Left lung (tissue), 14 donors: ENCODE measurements at places on chromosomes 4 and X. TPM values are rescaled to one million over a fixed set of nuclear protein-coding genes. Genes with fewer than 3 reads are reported as not detected.
A peak's percentile ranks its signal among the peaks of the same experiment; 100 is the strongest.

Gene TLR6
- total RNA-seq: 18.1 TPM

Gene ZCCHC18
- total RNA-seq: 1.4 TPM

Gene ART3
- not detected for total RNA-seq

GRCh38 chrX:55490121-55490520 is 473 bp upstream of the USP51 start:
- DNase-seq: no peak

DNA sequence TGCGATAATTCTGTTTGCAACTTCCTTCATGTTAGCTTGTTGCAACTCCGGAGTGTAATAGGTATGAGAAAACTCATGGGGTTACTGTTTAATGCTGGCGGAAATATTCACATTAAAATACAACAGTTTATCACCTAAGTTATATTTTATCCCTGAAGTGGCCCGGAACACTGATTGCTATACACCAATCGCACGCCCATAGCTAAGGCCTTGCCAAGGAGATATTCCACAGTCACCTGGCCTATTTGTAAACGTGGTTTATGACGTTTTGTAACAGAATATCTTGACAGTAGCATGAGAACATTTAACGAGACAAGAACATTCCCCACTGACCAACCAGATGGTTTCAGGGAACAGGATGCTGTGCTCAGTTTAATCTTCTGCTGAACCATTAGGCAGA is 23.2 kb upstream of the FAM90A26 start:
- DNase-seq: no peak

- peak; percentile 74 for DNase-seq
These were observed 94.9 kb upstream of the TBC1D9 start for GRCh38 chr4:140851032-140851636.

DNA sequence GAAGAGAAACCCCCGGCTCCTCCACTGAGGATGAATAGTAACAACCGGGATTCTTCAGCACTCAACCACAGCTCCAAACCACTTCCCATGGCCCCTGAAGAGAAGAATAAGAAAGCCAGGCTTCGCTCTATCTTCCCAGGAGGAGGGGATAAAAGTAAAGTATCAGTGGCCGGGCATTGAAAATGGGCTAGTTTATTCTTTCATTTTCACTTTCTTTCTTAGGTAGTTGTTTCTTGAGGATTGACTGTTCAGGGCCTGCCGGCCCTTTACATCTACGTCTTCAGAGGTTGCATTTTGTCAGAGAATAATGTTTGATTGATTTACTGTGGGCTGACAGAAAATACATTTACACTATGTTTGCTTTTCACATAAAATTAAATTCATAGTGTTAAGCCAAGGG is 27.1 kb downstream of the PAK3 start:
- no peak for DNase-seq

DNA sequence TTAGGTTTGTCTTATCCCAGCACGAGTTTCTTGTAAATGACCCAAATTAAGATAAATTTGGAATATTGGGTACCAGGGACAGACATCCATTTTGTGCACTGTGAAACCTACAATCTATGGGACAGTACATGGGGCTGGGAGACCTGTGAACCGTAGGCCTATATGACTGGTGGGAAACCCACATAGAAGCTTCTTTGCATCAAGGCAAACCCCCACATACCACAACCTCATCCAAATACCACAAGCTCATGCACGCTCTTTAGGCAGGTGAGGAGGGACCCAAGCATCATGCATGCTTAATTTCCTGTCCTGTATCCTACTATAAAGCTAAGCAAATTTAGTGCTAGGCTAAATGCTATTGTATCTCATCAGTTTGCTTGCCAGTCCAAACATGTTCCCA is 47.8 kb downstream of the NIPAL1 start:
- DNase-seq: no peak

GRCh38 chrX:23890933-23891332 is 16.8 kb downstream of the APOO start:
- no peak for DNase-seq

GRCh38 chr4:27278615-27279375 is 418.2 kb downstream of the STIM2 start:
- DNase-seq: peak; percentile 29

GRCh38 chr4:58935332-58935731 is 1825.1 kb upstream of the IGFBP7 start:
- no peak for DNase-seq

DNA sequence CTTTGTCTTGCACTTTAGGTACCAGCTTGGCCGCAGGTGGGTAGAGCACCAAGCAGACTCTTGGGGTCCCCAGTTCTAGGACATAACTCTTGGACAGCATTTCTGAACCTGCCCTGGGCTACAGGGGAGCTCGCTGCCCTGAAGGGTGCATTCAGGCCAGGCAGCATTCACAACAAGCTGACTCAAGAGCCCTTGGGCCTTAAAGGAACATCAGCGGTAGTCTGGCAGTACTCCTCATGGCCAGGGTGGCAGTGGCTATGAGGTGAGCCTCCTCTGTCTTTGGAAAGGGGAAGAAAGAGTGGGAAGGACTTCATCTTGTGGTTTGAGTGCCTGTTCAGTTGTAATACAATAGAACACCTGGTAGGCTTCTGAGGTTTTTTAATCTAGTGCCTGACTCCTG is 24.8 kb upstream of the SMARCA5 start:
- no peak for DNase-seq

- DNase-seq: no peak
These were observed 21.2 kb downstream of the PTTG2 start for GRCh38 chr4:37981425-37981824.
